Activated gamma-delta T cell (primary cell): ENCODE measurements at places on chromosomes 7 and 10.

- DNase-seq: no peak
Measured at GRCh38 chr10:126022841-126023240, 126.5 kb downstream of the FANK1 start.

DNA sequence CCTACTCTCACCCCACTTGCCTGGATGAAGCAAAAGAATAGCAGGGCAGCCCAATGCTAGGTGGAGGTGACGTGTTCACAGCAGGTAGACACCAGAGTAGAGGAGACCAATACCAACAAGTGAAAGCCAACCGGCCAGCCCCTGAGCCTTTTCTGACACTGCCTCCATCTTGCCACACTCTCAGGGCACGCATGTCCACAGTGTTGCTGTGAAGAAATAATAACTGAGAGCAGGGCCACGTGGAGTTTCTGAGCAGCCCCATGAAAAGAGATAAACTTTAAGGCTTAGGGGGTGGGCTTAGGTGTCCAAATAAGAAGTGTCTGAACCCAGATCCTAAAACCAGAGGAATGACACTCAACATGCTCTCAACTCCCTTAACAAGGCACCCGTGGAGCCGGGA lies 9.0 kb upstream of the TMEM273 start:
- no peak for DNase-seq

GRCh38 chr7:151280388-151281019 lies 32.0 kb upstream of the SMARCD3 start:
- DNase-seq: no peak

- no peak for DNase-seq
Measured at GRCh38 chr7:157827045-157827862, 490.4 kb downstream of the DNAJB6 start.

- no peak for DNase-seq
Measured at GRCh38 chr7:55546814-55547213, 25.5 kb downstream of the VOPP1 start.

- no peak for DNase-seq
Measured at GRCh38 chr7:42479452-42479815, 242.4 kb upstream of the GLI3 start.
